ENCODE measurements at places on chromosomes 3 and 15. TPM values are rescaled to one million over a fixed set of nuclear protein-coding genes. Genes with fewer than 3 reads are reported as not detected.

Gene CIB1
- total RNA-seq = 36.3 TPM

Gene SERF2
- 2,053 TPM for total RNA-seq

DNA sequence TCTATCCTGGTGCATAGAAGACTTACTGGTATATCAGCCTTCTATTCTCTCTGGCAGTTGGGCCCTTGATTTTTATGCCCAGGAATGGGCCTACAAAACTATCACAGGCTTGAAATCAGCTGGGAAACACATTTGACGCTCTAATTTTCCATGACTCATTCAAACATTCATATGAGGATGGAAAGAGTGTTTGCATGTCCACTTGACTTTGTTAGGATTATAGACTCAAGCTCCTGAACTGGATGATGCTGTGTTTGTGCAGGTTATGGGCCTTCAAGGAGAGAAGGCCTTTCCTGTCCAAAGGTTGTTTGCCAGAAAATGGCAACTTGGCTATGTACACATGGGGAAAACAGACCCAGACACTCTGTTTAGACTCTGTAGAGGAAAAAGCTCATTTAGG lies 219.9 kb downstream of the GAP43 start:
- no peak for DNase-seq

DNA sequence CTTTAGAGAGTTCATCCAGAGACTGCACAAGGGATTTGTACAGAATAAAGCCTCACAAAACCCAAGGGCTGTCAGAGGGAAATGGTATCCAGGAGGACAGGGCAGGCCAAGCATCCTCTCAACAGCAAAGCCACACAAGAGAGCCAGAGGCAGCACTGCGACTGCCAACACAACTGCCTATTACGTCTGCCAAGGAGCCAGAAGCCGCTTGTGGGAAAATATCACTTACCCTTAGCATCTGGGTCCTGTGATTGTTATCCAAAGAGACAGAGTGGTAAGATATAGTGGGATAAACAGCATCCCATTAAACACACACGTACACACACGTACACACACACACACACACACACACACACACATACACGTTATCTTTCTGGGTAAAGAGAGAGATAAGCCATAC lies 618.3 kb upstream of the AGTR1 start:
- no peak for DNase-seq

DNA sequence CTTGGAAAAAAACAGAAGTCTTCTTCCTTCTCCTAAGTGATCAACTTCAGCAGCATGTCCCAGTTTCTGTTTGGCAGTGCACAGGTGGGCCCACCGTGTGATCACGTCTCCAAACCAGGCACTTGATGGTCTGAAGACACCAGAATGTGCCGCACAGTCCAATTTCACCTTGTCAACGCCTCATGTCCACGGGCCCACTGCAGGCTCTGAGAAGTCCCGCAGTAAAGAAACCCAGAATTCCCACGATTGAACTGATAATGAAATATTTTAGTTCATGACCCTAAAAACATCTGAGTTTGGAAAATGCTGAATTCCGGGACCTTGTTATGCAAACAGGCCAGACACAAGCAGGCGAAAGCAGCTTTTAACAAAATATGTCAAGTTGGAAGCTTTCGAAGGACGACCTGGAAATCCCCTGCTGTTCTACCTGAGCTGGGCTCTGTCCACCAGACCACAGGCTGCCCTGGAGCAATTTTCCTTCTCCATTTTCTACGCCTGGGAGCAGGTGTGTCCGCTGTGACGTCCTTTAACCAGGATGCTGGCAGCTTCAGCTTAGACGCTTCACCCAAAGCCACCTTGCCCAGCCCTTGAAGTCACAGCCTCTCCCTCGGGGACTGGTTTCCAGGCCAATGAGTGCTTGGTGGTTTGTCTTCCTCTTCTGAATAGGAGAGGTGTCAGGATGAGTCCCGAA lies 167.8 kb upstream of the IQSEC1 start:
- no peak for DNase-seq

Data from glomerular endothelial cell (primary cell).